ENCODE measurements at places on chromosomes 13 and 19. TPM values are rescaled to one million over a fixed set of nuclear protein-coding genes. Genes with fewer than 3 reads are reported as not detected.

The SLC10A2 gene
- not detected for total RNA-seq

DNA sequence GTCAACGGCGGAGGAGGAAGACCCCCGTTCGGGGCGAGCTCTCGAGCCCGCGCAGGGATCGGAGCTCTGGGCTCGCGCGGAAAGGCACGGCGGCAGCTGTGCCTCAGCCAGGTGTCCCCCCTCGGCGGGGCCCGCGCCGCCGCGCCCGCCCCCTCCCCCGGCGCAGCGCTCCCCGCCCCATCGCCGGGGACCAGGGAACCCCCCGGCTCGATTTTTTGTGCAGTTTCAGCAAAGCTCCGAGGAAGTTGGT, 110.0 kb downstream of the KCNRG start:
- H3K27ac ChIP-seq = peak overlapping the region; percentile 80
- H3K4me3 ChIP-seq = peak overlapping the region; percentile 91
- no peaks in the 10 kb centered on the region for H3K36me3 ChIP-seq

DNA sequence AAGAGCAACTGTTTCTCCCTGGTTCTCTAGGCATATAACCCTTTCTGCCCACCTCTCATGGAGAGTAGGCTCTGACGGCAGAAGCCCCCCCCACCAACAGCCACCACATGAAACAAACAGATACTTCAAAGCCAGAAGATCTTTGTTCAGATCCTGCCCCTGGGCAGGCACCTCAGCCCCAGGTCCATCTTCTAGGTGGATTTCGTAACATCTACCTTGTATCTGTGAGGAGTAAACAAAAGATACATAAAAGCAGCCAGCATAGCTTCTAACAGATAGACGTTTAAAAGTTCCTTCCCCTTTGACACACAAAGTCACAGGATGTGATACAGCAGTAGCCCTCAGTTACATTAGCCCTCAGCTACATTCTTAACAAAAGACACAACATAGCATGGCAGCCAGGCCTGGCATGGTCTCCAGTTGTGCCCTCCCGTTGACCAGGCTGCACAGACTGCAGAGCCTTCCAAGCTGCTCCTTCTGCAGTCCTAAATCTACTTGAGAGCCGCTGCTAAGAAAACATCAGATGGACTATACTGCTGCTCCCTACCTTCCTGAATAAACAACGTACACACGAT, 35.4 kb downstream of the BRD4 start:
- peaks cover 45% of the 10 kb centered on the region for H3K4me1 ChIP-seq
- 0 out of 2 replicates have a peak, but pooled peaks cover 7% of the 10 kb centered on the region for H3K36me3 ChIP-seq
- H3K27ac ChIP-seq = peak overlapping the region; percentile 58
- DNase-seq = no peak
- H3K27me3 ChIP-seq = no peaks in the 10 kb centered on the region
- no peak overlapping the region for H3K4me3 ChIP-seq

- H3K36me3 ChIP-seq = no peaks in the 10 kb centered on the region
- no peaks in the 10 kb centered on the region for H3K4me1 ChIP-seq
- no peaks in the 10 kb centered on the region for H3K27me3 ChIP-seq
- no peak for DNase-seq
Observed at GRCh38 chr13:111165241-111166010, 50.3 kb downstream of the ARHGEF7 start.

- no peak for DNase-seq
- H3K4me3 ChIP-seq = no peak overlapping the region
- no peak overlapping the region for H3K27ac ChIP-seq
- H3K36me3 ChIP-seq = no peaks in the 10 kb centered on the region
- no peaks in the 10 kb centered on the region for H3K4me1 ChIP-seq
Observed at GRCh38 chr13:50979187-50979586, 69.6 kb downstream of the RNASEH2B start.
